Testis (tissue), 5 donors: ENCODE measurements at places on chromosomes 7 and 10.
A peak's percentile ranks its signal among the peaks of the same experiment; 100 is the strongest.

GRCh38 chr7:80175744-80176143, 41.1 kb downstream of the GNAI1 start:
- H3K4me3 ChIP-seq = no peak overlapping the region
- H3K27me3 ChIP-seq = no peaks in the 10 kb centered on the region
- H3K36me3 ChIP-seq = no peaks in the 10 kb centered on the region
- no peak for DNase-seq

DNA sequence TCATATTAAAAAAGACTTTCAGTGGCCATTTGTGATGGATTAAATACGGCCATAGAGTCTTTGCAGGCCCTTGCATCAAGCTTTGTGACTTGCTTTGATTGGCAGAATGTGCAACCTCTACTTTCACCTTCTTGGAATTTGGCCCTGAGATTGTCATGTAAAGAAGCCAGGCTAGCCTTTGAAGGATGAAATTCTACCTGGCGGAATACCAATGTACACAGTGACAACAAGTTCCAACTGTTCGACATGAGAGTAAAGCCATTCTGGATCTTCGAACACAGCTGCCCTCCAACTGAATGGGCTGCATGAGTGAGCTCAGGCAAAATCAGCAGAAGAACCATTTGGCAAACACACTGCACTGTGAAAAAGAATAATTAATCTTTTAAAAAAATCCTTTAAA, 321.3 kb downstream of the PHF14 start:
- H3K4me1 ChIP-seq = no peaks in the 10 kb centered on the region
- H3K36me3 ChIP-seq = no peaks in the 10 kb centered on the region
- H3K27me3 ChIP-seq = no peaks in the 10 kb centered on the region

GRCh38 chr10:31490858-31491504, 172.0 kb downstream of the ZEB1 start:
- no peak overlapping the region for H3K27ac ChIP-seq
- no peak overlapping the region for H3K4me3 ChIP-seq
- DNase-seq = peak; percentile 26
- H3K36me3 ChIP-seq = no peaks in the 10 kb centered on the region
- H3K4me1 ChIP-seq = no peaks in the 10 kb centered on the region

- H3K27me3 ChIP-seq = no peaks in the 10 kb centered on the region
- H3K4me3 ChIP-seq = no peak overlapping the region
- DNase-seq = no peak
- H3K36me3 ChIP-seq = no peaks in the 10 kb centered on the region
- peaks cover 5% of the 10 kb centered on the region for H3K4me1 ChIP-seq
- no peak overlapping the region for H3K27ac ChIP-seq
These were observed 19.3 kb upstream of the TOMM7 start for GRCh38 chr7:22841954-22842353.
